MCF 10A (cell line): ENCODE measurements at places on chromosomes 12 and 14. TPM values are rescaled to one million over a fixed set of nuclear protein-coding genes. Genes with fewer than 3 reads are reported as not detected.

Gene CAPZA3
- 0.28 and 0.49 TPM in 2 replicates for total RNA-seq

Gene TAS2R14
- total RNA-seq, result 1.6 and 1.9 TPM in 2 replicates

Gene GALNT4
- total RNA-seq, result 2.6 and 2.8 TPM in 2 replicates

Gene KCNMB4
- total RNA-seq, result not detected in 2 replicates

Gene SP7
- not detected in 2 replicates for total RNA-seq

Gene PROX2
- total RNA-seq, result not detected in 2 replicates

Gene NOXRED1
- total RNA-seq, result 0.58 and 1.4 TPM in 2 replicates

Gene RNASE7
- total RNA-seq, result 10.9 and 11.8 TPM in 2 replicates

Gene VRTN
- not detected in 2 replicates for total RNA-seq

Gene MMP14
- total RNA-seq, result 71.5 and 78.6 TPM in 2 replicates

Gene MYO1A
- total RNA-seq, result 0.12 and 0.42 TPM in 2 replicates

Gene KIF26A
- total RNA-seq, result 0.26 and 0.39 TPM in 2 replicates

Gene KRT3
- not detected in 2 replicates for total RNA-seq

Gene OR4E2
- not detected in 2 replicates for total RNA-seq

Gene EFS
- total RNA-seq, result not detected in 2 replicates

Gene PRKD1
- total RNA-seq, result 7.9 and 8.8 TPM in 2 replicates

DNA sequence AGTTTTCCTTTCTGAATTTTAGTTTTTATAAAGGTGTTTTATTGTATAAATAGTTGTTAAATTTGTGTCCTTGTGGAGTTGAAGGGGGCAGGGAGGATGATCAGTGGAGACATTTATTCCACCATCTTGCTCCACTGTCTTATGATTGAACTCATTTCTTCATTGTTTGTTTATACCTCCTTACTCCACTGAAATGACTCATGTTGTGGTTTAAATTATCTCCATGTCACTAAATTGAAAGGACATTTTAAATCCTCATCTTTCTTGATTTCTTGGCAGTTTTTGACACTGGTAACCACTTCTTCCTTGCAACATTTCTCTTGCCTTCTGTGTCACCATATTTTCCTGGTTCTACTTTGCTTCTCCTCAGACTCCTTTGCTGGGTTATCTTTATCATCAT lies 23.6 kb upstream of the FERMT2 start:
- peak; percentile 24 for DNase-seq

DNA sequence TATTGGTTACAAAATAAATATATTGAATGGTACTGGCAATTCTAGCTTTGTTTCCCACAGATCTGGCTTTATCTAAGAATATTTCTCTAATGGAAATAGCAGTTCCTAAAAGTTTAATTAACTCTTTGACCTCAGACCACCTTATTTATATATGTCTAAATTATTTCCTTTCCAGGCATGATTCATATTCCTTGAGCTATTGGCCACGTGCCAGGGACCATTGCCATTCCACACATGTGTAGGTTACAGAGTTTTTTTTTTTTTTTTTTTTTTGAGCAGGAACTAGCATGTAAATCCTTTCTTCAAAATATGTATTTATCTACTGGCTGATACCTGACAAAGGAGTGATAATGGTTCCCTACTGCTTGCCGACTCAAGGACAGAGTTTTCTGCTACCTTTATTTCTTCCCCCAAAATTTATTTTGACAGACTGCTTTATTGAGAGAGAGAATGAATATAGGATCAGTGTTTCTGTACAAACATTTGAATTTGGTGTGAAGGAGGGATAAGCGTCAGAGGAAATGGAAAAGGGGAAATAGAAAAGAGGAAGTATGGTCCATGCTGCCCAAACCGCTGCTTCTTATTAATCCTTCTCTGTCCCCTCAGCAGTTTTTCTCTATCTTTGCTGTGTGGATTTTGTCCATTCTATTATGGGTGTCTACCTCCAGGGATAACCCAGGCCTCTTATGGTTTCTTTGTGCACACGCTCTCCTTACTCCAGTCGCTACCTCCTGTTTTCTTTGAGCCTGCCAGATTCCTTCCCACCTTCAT lies 36.4 kb downstream of the PDE3A start:
- peak; percentile 46 for DNase-seq

- DNase-seq, result no peak
Observed at GRCh38 chr14:20499881-20500280, 5.5 kb upstream of the RNASE10 start.

DNA sequence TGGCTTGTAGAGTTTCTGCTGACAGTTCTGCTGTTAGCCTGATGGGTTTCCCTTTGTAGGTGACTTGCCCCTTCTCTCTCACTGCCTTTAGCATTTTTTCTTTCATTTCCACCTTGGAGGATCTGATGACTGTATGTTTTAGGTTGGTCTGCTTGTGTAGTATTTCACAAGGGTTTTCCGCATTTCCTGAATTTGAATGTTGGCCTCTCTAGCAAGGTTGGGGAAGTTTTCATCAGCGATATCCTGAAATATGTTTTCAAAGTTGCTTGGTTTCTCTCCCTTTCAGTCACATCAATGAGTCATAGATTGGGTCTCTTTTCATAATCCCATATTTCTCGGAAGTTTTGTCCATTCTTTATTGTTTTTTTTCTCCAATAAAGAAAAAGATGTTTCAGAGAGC lies 11.4 kb downstream of the NOPCHAP1 start:
- DNase-seq, result no peak

GRCh38 chr12:16573398-16574077 lies 32.4 kb downstream of the LMO3 start:
- DNase-seq, result peak; percentile 19

DNA sequence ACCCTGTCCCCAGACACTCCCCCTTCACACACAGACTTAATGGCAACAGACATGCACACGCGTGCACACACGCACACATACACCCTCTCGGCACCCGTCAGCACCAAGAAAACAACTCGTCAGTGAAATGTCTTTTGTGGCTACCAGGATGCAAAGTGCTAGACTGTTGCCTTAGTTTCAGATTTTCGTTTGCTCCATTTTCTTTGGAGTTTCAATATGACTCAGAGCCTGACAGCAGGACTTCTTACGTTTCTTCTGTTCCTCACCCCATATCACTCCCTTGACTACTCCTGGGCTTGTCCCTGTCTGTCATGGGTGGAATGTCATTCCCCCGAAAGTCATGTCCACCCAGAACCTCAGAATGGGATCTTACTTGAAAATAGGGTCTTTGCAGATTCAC lies 182.9 kb downstream of the GLT1D1 start:
- no peak for DNase-seq

DNA sequence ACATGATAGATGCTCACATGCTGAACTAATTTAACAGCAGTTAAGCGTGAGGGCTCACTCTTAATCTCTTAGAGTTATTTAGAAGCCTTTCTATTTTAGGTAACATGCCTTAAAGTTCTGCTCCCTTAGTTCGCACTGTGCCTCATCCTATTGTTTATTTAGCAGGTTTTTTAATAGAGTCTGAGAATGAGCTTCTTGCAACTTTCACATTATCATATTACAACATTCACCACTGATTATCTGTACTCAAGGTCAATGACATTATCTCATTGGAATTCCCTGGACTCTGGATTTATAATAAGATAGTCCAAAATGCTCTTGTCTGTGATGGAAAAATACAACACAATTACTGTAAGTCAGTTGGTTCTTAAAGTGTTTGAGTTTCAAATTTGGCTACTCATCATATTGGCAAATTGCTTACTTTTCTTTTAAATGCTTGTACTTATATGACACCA lies 183.6 kb upstream of the SLC38A2 start:
- peak; percentile 85 for DNase-seq

DNA sequence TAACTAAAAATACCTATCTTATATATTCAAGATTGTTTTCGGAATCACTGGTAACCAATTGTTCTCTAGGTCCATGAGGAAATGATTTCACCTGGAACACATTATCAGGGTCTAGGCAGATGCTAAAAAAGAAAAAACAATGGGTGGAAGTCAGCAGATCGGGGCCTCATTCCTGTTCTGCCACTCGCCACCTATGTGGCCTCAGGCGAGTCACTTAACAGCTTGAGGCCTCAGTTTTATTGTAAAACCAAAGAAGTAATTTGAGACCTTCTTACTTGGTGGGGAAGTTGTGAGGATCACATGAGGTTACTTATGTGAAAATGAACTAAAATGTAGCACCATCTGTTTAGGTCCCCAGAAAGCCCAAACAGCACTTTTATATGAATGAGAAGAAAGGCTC lies 6.2 kb upstream of the RNASE10 start:
- no peak for DNase-seq

DNA sequence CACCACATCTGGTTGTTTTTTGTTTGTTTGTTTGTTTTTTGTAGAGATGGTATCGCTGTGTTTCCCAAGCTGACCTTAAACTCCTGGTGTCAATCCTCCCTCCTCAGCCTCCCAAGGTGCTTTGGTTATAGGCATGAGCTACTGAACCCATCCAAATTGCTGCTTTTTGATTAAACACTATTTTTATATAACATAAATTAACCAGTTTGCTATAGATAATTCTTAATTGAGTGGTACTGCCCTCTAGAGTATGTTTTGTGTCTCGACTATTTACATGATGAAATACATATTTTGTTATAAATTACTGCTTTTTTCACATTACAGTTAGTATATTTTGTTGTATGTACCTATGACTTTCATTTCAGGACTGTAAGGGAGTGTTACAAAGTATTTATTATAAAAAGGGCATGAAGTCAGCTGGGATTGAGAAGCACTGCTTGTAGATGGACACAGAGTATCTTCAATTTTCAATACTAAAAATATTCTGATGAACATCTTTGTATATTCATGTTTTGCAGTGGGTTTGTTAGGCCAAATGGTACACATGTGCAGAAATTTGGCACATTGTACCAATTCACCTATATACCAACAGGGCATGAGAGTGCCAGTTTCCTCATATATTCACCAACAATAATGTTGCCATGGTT lies 14.9 kb upstream of the SCAF11 start:
- DNase-seq, result peak; percentile 8

- DNase-seq, result no peak
Observed at GRCh38 chr12:88932457-88932856, 352.2 kb upstream of the KITLG start.

DNA sequence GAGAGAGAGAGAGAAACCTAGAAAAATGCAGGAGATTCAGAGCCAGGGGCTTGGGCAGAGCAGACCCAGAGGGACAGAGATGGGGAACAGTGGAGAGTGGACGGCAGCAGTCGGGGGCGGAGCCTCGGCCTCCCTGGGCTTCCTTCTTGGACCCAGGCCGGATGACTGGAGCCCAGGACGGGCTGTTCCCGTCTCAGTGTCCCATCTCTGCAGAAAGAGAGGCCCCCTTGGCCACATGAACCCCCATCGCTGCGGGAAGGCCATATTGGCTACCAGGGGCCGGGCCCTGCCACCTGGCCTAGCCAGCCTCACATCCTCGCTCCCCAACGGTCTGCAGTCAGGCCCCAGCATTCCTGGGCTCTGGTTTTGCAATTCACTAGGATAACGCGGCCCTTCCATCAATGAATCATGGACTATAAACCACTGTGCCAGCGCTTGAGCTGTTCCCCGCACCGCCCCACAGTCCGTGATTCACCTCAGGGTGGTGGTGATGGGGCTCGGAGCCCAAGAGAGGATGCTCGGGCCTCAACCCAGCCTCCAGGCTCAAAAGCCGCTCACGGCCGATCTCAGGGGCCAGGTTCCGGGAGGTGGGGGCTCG lies 116.5 kb downstream of the RFLNA start:
- DNase-seq, result peak; percentile 93

DNA sequence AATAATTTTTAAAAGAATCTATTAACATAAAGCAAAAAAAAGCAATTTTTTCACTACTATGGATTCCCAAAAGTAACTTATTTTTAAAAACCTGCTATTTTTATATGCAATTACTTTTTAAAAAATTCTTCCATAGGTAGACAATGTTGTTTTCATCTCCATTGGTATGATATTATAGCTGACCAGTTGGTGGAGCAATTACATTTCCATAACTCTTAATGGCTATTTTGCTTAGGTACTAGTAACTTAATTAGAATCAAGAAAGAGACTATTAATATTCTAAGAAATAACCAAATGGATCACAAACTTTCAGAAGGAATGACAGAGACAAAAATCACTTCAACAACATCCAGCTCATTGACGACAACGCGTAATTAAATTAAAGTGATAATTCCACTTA lies 64.7 kb upstream of the PTCSC3 start:
- DNase-seq, result no peak

DNA sequence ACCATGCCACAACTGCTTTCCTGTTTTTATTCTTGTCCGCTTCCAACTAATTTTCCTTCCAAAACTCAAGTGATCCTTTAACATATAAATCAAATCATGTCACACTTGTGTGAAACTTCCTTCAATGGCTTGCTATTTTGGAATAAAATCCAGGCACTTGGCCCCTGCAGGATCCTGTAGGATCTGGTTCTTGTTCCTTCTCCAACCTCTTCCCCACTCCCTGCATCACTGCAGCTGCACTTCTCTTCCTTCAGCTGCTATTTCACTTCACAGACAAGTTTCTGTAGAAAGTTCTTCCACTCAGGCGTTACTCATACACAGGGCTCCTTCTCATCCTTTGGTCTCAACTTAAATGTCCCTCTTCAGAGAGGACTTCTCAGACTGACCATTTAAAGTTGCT lies 239.7 kb upstream of the BTG1 start:
- no peak for DNase-seq

DNA sequence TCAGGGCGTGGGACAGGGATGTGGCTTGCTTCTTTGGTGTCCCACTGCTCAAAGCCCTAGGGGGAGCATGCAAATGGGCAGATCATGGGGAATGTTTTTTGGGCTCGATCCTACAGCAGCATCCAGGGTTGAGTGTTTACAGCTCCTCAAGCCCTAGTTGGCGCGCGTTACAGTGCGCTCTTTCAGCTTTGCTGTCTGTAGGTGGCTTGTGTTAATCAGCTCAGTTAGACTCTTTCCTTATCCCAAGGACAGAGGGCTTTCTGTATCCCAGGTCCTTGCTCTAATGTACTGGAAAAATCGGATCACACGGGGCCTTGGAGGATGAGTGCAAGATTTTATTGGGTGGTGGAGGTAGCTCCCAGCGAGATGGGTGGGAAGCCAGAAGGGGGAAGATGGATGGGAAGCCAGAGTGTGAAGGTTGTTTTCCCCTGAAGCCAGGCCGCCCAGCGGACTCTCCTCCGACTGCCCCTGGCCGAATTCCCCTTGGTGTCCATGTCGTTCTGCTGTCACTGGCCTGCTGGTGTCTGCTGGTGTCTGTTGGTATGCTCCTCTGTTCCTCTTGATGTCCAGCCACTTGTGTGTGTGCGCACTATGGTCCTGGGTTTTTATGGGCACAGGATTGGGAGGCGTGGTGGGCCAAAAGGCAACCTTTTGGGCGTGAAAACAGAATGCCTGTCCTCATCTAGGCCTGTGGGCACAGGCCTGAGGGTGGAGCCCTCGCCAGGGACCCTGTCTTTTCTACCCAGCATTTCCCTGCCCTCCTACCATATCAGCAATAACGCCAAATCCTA lies 10.7 kb upstream of the TXNRD1 start:
- DNase-seq, result no peak

- DNase-seq, result no peak
Observed at GRCh38 chr14:93092606-93093556, 22.8 kb downstream of the ITPK1 start.

DNA sequence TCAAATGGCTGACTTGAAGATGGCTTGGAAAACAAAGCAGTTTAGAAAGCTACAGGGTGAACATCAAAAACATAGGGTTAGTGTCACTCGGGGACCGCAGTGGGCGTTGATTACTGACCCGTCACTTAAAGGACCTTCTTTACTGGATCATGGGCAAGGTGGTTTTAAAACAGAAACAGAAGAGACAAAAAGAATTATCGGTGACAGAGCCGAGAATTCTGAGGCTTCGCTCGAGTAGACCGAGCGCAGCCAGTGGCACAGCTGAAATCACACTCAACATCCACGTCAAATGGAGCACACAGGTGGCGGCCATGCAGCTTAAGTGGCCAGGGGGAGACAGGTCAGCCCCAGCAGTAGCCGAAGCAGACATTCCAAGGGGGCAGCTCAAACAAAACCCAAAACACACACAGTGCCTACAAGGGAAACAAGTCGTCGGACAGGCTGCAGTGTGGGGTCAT lies 17.3 kb downstream of the SNRNP35 start:
- no peak for DNase-seq
